Osteoblast (primary cell): ENCODE measurements at places on chromosomes 12 and 14.

- DNase-seq = no peak
Observed at GRCh38 chr14:30194741-30195148, 267.1 kb upstream of the PRKD1 start.

DNA sequence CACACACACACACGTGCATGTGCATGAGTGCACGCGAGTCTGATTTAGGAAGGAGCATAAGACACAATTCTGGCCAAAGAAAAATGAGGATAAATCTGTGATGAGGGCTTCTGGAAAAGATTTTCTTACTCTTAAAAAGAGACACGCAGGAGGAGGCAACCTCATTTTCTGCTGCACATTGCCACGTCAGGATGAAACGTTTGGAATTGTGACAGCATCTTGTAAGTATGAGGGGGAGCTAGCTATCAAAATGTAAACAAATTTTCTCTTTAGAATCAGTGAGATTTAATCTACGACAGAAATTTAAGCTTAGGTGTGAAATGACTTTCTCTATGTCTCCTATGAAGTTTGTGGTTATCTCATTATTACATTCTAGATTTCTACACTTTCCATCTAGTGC lies 31.1 kb upstream of the NUBPL start:
- no peak for DNase-seq

DNA sequence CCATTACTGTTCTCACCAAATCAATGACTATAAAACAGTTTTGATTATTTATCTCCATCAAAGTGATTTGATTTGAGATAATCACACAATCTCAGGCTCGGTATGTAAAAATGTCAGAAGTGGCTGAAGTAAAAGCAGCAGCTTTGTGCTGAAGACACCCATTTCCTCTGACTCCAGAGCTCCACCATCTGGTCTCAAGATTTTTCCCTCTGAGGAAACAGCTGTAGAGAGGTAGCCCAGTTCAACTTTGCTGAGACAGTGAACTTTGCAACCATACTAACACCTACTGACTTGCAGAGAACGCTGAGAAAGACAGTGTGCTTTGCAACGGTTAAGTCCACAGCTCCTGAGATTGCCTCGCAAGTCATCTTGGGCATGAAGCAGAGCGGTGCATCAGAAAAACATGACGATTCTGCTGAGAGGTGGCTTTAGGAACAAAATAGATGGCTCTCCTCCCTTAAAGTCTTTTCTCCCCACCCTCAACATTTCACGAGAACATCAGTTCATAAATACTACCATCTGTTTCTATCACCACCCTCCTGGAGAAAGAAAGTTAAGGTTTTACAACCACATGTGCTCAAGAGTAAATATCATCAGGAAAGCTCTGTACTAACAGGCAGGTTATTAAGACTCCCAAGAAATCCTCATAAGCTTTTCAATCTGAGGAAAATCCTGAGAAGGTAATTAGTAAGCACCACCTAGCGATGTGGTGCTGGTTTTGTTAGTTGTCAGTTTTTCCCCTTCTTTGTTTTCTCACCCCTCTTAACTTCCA lies 34.8 kb downstream of the HIGD1C start:
- peak; percentile 69 for DNase-seq

DNA sequence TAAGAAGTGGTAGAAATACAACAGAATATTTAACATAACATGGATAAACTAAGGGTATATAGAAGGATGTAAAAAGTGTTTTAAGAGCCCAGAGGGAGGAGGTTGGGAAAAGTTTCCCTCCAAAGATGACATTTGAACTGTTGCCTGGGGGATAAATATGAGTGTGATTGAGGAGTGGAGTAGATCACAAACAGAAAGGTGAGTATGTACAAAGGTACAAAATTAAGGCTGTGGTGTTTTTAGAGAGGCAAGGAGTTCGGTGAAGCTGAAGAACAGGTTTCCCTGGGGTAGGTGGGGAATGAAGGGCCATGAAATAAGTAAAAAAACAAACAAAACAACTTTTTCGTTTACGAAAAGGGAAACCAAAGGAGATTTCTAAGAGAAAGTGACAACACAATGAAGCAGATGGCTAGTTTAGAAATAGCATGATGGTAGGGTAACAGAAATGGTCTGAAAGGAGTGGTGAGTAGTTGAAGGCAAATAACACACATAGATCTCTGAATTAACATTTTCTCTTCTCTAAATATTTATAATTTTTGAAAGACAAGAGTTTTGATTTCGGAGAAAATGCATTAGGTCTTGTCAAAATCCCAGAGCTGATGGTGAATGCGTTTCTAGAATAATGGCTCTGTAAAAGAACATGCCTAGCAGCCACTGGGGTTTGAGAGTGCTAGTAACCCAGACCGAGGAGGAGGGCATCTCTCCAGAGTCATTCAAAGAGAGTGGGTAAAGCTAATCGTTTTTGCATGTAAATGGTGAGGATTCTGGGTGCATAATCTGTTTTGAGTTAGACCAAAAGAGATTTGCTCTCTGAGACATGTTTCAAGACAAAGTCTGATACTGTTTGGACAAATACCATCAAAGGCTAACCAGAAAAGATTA lies 240.4 kb upstream of the DCN start:
- DNase-seq = no peak

DNA sequence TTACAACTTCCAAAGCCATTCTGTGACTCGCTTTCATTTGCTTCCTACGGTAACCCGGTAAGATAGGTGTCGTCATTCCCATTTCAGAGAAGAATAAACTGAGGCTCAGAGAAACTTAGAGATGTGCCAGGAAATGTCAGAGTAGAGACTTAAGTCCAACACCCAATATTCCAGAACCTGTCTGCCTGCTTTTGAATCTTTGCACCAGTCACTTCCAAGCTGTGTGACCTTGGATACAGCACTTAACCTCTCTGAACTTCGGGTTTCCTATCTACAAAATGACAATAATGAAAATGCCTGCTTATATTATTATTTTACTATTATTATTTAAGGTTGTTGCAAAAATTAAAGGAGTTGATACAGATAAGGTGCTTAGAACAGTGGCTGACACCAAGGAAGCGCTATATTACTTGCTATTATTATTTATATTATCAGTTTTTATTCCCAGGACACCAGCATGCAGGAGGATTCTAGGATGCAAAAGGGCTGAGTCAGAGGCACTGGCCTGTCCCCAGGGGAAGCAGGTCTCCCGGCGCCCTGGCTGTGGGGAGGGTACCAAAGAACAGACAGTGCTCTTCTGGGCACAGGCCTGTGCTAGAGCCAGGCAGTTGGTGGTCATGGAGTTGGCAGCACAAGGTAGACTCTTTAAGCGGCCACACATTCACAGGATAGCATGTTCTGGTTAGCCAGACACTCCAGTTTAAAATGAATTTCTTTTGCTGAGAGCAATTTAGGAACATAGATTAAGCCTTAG lies 5.4 kb downstream of the HSPB8 start:
- DNase-seq = no peak

- DNase-seq = peak; percentile 58
Observed at GRCh38 chr14:69354383-69355153, 43.5 kb downstream of the ERH start.

DNA sequence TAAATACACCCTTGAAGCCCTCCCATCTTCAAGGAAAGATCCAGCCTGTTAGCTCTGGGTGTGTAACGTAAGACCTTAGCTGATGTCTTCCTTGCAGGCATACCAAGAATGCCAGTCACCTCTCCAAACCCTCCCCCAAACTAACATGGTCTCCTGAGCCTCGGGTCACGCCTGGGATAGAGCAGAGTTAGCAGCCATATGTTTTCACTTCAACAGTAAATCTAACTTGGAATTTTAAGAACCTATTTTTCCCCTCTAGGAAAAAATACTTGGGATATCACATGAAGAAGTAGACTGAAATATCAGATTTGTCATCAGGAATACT lies 27.9 kb downstream of the BCL2L14 start:
- DNase-seq = no peak
